ENCODE measurements at places on chromosomes 5 and 9.

- DNase-seq, result no peak
Observed at GRCh38 chr9:89544279-89544661, 46.4 kb upstream of the SEMA4D start.

GRCh38 chr9:69178583-69179011 lies 4.5 kb downstream of the TJP2 start:
- no peak for DNase-seq

DNA sequence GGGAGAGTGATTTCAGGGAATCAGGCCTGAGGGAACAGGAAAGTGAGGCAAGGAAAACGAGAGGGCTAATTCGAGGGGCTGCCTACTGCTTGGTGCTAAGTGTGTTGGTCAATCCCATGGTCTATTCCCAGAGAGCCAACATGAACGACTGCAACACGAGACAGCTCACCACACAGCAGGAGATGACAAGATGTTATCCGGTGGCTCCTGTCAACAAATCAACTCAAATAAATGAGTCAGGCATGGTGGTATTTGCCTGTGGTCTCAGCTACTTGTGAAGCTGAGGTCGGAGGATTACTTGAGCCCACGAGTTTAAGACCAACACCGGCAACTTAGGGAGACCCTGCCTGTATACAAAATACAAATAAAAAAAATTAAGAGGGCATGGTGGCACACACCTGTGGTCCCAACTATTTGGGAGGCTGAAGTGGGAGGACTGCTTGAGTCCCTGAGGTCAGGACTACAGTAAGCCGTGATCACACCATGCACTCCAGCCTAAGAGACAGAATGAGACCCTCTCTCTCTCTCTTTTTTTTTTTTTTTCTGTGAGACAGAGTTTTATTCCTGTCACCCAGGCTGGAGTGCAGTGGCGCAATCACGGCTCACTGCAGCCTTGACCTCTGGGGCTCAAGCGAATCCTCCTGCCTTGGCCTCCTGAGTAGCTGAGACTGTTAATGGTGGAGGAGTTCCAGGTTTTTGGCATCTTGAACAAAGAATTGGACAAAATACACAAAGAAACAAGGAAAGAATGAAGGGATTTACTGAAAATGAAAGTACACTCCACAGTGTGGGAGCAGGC lies 9.0 kb upstream of the FAF2 start:
- no peak for DNase-seq

- no peak for DNase-seq
Observed at GRCh38 chr9:3768286-3768685, 242.5 kb upstream of the RFX3 start.

DNA sequence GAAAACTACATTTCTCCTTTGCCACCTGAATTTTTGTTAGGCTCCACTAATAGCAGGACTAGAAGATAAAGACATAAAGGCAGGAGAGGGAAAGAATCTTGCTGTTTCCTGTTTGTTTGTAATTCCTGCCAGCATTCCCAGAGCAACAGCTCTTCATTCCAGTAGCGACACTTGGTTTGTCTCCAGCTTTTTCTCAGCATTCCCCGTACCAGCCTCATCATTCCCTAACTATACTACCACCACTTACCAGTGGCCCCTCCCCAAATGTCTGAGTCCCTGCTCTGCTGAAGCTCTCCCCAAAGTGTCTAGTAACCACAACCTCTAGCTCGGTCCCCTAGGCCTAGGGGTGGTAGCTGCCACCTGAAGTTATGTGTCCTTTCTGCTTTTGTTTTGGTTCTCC lies 18.6 kb downstream of the CETN3 start:
- no peak for DNase-seq

GRCh38 chr9:35274993-35275392 lies 113.2 kb downstream of the UNC13B start:
- DNase-seq, result no peak

DNA sequence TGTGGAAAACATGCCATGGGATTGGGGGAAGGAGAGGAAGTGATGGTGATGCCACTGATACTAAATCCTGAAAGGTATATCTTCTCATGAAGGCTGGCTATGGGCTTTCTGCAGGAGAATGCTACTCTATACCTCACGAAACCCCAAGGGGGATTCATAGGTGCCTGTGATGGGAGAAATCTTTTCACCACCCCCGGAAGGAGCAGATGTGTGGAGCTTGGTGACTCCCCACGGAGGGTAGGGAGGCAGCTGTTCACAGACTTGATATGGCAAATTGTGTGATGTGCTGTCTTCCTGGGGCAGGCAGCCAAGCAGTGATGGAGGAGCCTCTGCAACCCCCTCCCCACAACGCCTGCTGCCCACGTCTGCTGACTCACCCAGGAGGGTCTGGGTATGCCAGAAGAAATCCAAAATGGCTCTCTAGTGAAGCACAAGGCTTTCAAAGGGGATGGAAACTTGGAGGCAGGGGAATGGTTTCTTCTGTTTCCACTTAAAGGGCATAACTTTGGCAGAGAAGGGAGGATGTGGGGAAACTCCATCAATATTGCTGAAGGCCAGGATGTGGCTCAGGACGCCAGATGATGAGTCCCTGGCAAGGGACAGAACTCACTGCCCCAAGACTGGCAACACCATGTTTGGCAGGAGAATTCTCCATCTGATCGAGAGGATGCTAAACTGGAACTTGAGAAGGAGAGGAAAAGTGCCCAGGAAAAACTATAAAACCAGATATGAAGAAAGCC lies 188.3 kb downstream of the GABBR2 start:
- no peak for DNase-seq

- no peak for DNase-seq
Observed at GRCh38 chr9:24765025-24765756, 219.5 kb upstream of the IZUMO3 start.

DNA sequence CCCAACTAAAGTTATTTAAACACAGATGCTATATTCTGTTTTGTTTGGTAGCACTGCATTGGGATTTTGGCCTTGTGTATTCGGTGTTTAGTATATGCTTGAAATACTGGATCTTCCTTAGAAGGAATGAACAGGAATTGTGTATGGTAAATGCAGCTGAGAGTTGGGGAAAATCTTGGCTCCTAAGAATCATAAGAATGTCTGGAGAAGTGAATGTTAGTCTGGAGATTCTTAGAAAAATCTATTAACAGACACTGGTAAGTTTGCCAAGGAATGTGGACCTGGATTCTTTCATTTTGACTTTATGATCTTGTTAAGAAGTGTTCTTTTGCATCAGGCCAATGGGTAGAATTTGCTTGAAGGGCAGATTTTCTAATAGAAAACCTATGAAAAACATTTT lies 38.9 kb downstream of the SNX30 start:
- DNase-seq, result no peak

DNA sequence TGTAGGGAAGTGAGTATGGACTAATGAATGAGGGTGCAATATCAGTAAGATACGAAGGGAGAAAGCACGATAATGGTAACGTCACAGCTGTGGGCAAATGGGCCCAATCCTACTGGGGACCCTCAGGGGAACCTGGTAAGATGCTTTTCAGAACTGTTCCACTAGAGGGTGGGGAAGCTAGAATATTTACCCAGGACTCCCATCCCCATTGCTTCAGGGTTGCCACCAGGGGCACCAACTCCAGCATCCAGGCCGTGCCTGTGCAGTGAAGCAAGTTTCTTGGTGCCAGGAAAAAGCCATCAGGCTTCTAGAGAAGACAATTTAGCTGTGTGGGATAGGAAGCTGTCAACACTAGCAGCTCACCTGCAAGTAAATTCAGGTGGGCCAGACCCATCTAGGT lies 409.3 kb downstream of the AGTPBP1 start:
- DNase-seq, result peak; percentile 16

- no peak for DNase-seq
Observed at GRCh38 chr5:145236127-145236526, 599.0 kb downstream of the PRELID2 start.

DNA sequence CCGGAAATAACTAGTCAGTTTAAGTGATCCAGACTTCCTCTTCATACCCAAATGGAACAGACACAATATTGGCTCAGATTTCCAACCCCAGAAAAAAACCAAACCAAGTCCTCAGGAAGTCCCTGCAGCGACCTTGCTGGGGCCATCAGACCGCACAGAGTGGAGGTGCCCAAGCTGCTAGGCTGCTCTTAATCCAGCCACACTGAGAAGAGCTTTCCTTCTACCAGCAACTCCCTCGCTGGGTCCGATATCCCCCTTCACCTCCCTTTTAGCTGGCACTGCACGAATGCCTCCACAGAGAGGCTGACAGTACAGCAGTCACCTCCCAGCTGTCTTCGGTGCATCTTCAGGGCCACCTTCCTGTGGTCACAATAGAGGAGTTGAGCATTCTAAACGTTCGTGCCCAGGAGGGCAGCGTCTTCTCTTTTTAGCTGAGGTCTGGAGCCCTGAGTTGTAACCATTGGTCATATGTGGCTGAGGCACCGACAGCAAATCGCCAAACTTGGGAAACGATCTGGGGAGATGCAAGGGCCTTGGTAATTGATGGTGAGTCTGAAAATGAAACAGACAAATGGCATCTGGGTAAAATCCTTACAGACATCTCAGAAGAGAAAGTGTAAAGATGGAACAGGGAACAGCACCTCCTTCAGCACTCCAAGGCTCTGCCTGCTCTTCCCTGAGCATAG lies 5.7 kb downstream of the NAIF1 start:
- no peak for DNase-seq

- peak; percentile 32 for DNase-seq
Observed at GRCh38 chr5:41925555-41925951, 472 bp downstream of the FBXO4 start.

DNA sequence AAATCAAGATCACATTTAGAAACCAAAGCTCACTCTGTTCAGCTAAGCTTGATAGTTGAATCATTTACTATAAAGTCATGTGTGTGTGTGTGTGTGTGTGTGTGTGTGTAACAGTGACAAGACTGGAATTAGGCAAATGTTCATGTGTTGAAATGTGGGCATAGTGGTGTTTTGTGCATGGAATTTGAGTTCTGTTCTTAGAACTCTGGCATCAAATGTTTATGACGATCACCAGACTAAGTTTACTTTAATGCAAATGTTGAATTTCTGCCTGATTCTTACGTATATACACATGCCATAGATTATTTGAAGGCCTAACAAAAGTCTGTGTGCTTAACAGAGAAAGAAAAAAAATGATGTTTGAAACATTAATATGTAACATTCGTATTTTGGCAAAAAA lies 72.8 kb upstream of the COL5A1 start:
- DNase-seq, result no peak

GRCh38 chr9:21770871-21771560 lies 31.4 kb upstream of the MTAP start:
- DNase-seq, result peak; percentile 51

DNA sequence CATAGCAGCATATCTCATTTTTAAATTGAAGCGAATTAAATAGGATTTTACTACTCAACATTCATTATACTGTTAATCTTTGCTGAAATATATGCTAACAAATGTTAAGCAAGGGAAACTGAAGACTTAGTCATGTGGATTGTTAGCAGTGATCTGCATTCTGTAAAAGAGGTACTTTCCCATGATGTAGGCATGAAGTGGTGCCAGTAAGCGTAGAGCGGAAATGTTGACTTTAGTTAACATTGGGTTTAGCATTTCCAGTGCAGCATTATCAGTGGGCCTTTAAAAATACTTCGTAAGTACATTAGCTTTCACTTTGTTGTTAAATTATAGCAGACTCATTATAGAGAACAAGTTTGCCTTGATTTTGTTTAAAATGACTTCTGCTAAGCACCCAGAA lies 130.3 kb downstream of the CDC42SE2 start:
- no peak for DNase-seq

GRCh38 chr9:129398101-129398960 lies 220.3 kb upstream of the IER5L start:
- no peak for DNase-seq

- no peak for DNase-seq
Observed at GRCh38 chr5:92559781-92560180, 1021.2 kb downstream of the NR2F1-AS1 start.

GRCh38 chr5:113574417-113574816 lies 60.9 kb downstream of the YTHDC2 start:
- DNase-seq, result no peak

DNA sequence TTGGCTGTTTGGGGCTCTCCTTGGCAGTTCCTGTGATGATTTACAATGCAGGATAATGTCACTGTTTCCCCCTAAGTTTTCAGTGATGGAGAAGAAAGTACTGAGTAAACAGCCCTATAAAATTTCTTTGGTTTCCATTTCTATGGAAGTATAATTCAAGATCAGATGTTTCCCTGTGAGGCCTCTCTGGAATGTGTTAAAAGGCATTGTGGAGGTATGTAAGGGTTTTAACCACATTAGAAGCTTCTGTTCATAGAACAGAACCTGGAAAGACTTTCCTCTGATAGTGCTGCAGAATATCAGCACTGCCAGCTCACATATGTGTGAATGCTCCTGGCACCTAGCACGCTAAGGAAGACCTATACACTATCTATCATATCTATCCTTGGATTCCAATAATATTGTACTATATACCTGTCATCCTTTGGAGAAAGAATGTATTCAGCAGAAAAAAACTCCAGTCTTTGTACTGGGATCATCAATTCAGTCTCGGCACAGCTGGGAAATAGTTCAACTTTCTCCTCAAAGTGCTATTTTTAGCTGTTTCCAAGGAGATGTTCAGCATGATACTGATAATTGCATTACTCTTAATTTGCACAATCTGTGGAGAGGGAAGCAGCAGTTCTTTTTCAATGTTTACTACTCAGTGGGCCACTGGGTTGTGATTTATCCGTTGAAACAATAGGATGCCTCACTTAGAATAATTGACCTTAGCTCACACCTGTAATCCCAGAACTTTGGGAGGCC lies 21.9 kb downstream of the TTC1 start:
- DNase-seq, result peak; percentile 64

- DNase-seq, result no peak
Observed at GRCh38 chr5:14301186-14301585, 158.0 kb downstream of the TRIO start.

DNA sequence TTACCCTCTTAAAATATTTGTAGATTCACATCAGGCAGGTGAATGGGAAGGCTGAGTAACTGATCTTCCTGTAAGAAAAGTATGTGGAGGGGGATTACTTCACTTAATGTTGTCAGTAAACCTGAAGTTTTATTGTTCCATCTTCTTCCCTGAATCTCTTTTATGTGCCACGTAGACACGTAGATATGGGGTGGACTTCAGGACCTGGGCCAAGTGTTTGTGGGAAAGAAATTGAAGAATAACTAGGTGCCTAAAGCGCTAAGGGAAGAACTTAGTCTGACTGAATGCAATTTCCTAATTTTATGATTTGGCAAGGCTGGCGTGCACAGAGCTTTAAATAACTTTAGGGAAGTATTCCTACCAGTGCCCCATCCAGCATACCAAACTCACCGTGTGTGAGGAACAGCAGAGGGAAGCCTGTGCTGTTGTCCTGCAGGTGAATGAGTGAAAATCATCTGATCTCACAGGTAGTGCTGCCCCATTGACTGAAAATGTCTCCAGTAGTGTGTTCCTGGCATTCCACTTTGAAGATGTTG lies 323.4 kb downstream of the KDM4C start:
- no peak for DNase-seq

- no peak for DNase-seq
Observed at GRCh38 chr9:126413391-126414068, 86.9 kb downstream of the MVB12B start.

DNA sequence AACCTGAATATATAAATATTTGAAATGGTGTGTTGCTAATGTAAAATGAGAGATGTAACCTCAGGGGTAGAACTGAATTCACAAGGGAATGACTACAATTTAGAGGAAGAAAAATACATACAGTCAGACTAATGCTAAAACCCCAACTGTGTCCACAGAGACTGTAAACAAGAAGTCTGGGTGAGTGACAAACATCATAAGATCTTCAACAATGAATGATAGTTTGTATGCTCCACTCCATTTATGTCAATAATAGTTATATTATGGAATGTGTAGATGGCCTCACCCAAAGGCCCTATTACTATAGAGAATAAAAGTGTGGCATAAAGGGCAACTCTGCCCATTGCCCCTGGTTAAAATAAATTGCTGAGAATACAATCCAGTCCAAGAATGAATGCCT lies 102.9 kb downstream of the CETN3 start:
- no peak for DNase-seq

Data from HAP-1 (cell line).